ENCODE measurements at places on chromosomes 16 and 17.
A peak's percentile ranks its signal among the peaks of the same experiment; 100 is the strongest.

- no peak for DNase-seq
Measured at GRCh38 chr17:81566461-81567126, 14.4 kb upstream of the FAAP100 start.

GRCh38 chr17:39617446-39618245 lies 9.1 kb upstream of the PPP1R1B start:
- DNase-seq, result peak; percentile 37

DNA sequence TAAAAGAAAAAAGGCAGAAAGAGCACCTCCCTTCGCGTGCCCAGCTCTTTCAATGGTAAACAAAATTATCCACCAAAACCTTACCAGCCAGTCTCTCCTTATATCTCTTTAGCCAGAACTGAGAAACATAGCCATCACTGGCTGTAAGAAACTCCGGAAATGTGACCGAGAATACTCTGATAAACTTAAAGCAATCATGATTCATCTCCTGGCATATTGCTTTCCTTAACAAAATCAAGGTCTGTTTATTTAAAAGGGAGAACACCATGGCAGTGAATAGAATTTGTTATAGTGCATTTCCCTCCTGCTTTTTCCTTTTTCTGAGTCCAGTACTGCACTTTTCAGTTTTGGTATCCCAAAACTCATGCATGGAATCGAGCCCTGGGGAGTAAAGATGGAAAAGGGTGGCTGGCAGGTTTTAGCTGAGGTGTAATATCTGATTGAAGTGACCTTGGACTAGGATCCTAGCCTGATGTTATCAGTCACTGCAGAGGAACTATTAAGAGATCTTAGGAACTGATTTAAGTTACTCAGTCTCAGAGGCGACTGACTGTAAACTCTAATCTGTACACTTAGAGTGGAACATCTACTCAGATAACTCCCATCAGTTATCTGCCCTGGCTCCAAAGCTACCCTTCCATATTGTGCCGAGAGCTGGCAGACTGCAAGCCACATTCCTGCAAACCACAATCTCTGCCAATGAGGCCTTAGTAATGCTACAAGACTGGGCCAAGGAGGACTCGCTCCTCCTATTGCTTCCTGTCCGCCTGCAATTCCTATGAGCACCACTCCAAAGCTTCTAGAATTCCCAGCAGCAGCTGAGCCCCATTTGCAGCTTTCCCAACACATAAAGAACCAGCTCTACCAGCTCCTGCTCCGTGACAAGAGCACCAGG lies 7.4 kb upstream of the COX10 start:
- DNase-seq, result no peak

- DNase-seq, result no peak
Measured at GRCh38 chr16:52621651-52622050, 74.7 kb upstream of the TOX3 start.

DNA sequence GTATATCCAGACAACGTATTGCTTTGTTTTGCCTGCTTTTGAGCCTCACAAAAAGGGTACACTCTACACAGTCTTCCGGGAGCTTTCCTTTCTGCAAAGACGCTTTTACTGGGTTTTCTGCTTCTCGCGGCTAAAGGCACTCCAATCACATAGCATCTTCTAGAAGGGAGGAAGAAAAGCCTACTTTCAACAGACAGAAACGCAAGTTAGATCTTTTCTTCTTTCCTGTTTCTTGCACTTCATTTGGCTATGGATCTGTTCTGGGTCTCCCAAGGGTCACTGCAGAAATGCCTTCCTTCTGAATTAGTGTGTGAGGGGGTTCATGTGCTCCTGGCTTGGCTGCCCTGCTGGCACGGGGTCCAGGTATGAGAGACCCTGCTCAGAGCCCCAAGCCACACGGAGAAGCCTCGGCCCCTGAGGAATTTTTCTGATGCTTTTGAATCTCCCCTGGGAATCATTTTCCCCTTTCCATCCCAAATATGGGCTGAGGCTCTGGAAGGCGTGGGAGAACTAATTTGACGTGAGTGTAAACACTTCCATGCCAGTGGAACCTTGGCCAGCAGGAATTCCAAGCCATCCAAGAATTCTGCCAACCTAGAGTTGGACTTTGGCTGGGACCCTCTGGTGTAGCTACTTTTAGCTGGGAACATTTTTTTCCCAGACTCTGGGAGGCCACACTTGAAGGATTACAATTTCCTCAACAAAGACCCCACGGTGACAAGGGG lies 49.6 kb upstream of the NKD1 start:
- DNase-seq, result no peak

- DNase-seq, result no peak
Measured at GRCh38 chr17:56943505-56944125, 17.2 kb downstream of the COIL start.

DNA sequence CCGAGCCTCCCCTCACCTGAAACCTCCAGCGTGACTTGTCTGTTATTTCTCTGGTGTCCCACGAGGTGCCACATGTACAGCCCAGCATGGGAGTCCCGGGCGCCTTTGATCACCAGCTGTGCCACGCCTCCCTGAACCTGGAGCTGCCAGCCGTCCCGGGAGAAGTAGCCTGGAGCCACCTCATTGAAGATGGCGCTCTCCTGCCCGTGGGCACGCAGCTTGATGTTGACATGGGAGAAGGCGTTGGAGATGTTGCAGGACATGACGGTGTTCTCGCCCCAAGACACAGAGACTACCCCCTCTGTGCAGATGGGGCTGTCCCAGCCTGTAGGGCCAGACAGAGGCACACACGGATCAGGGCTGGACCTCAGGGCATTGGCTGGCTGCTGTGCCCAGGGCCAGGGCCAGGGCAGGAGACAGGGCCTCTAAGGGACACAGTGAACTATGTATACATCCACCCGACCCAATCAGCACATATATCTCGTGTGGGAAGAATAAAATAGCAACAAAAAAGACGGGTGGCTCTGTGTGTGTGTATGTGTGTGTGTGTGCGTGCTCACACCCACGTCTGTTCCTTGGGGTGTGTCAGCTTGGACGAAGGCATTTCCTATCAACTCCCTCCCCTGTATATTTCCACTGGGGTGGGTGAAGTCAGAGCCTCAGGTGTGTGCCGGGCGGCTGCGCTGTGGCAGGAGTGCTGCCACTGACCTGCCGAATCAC lies 7.3 kb upstream of the CD7 start:
- DNase-seq, result no peak

GRCh38 chr16:12675046-12675445 lies 128.6 kb downstream of the CPPED1 start:
- no peak for DNase-seq

DNA sequence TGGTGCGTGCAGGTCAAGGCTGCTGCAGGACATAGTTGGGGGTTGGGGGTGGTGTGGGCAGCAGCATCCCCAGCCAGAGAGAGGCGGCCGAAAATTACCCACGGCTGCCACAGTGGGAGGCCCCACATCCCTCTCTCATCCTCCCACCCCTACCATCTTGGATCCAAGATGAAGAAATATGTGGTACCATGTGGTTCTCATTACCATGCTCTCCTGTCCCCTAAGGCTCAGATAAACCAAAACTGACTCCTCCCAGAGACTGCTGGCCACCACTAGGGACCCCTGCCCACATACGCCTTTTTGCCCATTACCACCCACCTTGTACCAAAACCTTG lies 120.4 kb downstream of the HIC1 start:
- no peak for DNase-seq

DNA sequence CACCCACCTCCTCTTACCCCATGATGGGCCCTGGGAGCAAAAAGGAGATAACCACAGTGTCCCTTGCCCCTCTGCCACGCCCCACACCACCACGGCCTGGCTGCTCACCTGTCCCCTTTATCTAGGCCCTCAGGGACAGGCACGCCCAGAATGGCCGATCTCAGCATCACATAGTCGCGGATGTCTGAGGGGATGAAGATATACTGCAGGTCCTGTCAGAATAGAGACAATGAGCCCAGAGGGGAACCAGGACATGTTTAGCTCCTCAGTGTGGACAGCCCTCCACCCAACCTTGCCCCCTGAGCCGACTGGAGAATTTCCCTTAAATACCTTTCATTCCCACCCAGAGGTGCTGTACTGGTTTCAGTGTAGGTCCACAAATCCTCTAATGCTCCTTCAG lies 15.2 kb downstream of the ST6GALNAC2 start:
- no peak for DNase-seq

GRCh38 chr16:11560701-11561453 lies 25.8 kb downstream of the LITAF start:
- peak; percentile 12 for DNase-seq

- no peak for DNase-seq
Measured at GRCh38 chr17:17433000-17433703, 43.6 kb upstream of the MED9 start.

Measured in activated T-helper 1 cell treated with anti-CD3 and anti-CD28 coated beads, Interleukin-2, amount 50 U/mL, for 16 hours (primary cell).